Right atrium auricular region (tissue), 2 donors: ENCODE measurements at places on chromosomes 2 and 18. TPM values are rescaled to one million over a fixed set of nuclear protein-coding genes. Genes with fewer than 3 reads are reported as not detected.

DNA sequence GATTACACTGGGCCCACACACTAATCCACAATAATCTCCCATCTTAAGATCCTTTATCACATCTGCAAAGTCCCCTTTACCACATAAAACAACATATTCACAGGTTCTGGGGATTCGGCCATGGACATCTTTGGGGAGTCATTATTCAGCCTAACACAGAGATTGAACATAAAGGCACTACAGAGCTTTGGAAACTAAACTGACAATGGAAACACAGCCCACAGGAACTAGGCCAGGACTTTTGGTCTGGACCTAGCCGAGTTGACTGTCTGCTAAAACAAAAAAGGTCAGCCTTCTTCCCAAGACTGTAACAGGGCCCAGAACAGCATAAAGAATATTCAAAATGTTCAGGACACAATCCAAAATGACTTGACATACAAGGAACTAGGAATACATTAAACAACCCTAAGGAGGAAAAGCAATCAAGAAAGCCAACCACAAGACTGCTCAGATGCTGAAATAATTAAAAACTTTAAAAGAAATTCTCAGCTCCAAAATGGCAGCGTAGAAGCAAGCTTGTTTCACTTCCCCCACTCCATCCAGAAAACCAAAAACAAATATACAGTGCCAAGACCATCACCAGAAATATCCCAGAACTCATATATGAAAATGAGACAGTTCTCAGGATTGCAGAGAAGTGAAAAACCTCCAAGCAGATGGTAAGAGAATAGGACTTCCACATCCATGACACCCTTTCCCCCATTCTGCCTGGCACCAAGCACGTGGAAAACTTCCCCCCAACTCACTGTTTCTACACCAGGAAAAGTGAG is 207.8 kb downstream of the ATAD2B start:
- H3K4me1 ChIP-seq = no peaks in the 10 kb centered on the region
- no peaks in the 10 kb centered on the region for H3K36me3 ChIP-seq
- H3K27me3 ChIP-seq = no peaks in the 10 kb centered on the region
- no peak overlapping the region for H3K4me3 ChIP-seq
- DNase-seq = no peak
- no peak overlapping the region for H3K27ac ChIP-seq

- no peak for DNase-seq
- no peak overlapping the region for H3K27ac ChIP-seq
- H3K4me1 ChIP-seq = no peaks in the 10 kb centered on the region
Measured at GRCh38 chr2:63661076-63661475, 72.3 kb downstream of the MDH1 start.

- H3K36me3 ChIP-seq = no peaks in the 10 kb centered on the region
- H3K27me3 ChIP-seq = no peaks in the 10 kb centered on the region
- no peak for DNase-seq
Measured at GRCh38 chr2:239220981-239221396, 179.8 kb downstream of the HDAC4 start.

GRCh38 chr18:57657542-57657941 is 35.9 kb upstream of the NARS1 start:
- H3K27ac ChIP-seq = no peak overlapping the region
- H3K4me3 ChIP-seq = no peak overlapping the region
- DNase-seq = no peak
- H3K27me3 ChIP-seq = no peaks in the 10 kb centered on the region
- peaks cover 23% of the 10 kb centered on the region for H3K36me3 ChIP-seq

Gene CNTNAP5
- total RNA-seq = not detected

Gene SOX11
- 0.71 TPM for total RNA-seq

Gene BUB1
- total RNA-seq = 1.4 TPM

Gene SCTR
- total RNA-seq = not detected

Gene DAW1
- total RNA-seq = not detected

Gene MC4R
- not detected for total RNA-seq
